ENCODE measurements at places on chromosomes 5 and 9.
A peak's percentile ranks its signal among the peaks of the same experiment; 100 is the strongest.

GRCh38 chr5:64505769-64506566 lies at the start of gene RGS7BP:
RGS7BP (plus strand) TSS chr5:64506015; CDS start chr5:64506625, 610 bp downstream.
- DNase-seq: no peak

DNA sequence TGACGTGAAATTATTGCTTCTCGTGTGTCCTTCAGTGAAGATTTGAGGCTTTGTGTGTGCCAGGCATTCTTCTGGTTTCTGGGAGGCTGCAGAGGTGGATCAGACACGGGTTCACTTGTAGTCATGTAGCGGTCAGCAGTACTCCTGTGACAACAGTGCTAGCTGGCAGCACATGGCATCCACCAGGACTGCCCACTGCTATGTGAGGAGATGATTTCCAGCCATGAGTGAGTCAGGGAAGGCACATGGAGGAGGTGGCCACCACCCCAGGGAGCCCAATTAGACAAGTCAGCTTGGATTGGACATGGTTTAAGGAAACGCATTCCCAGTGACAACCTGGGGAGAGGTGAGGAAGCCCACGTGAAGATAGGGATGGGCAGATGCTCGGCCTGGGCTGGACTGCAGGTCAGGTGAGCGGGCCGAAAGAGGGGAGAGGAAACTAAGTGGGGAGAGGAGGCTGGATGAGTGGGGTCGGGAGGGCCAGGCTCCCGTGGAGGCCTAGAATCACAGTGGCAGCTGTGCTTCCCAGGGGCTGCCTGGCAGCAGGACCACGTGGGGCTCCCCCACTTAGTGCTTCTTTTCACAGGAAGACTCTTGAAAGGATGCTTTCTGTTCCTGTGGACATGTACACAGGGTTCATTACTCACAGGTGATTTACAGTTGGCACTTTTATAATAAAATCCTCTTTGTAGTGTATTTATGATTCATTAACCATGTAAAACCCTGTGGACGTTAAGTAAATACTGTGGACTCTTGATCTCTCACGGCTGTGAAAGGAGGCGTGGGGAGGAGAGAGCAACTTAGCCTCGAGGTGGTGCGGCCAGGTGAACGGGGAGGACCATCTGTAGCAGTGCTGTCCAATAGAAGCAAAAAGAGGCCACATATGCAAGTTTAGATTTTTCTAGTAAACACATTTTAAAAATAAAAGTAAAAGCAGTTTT lies 80.0 kb upstream of the OTULINL start:
- no peak for DNase-seq

GRCh38 chr9:127761061-127761460 lies 17.4 kb downstream of the SH2D3C start:
- no peak for DNase-seq

GRCh38 chr9:34551751-34552605 lies 29.2 kb upstream of the ENHO start:
- no peak for DNase-seq

- no peak for DNase-seq
Measured at GRCh38 chr5:113118765-113119164, 142.2 kb downstream of the DCP2 start.

GRCh38 chr9:38012767-38013450 lies 56.1 kb downstream of the SHB start:
- no peak for DNase-seq

- DNase-seq: no peak
Measured at GRCh38 chr9:123866497-123866896, 63.4 kb downstream of the DENND1A start.

GRCh38 chr5:54206580-54207229 lies 103.7 kb downstream of the ARL15 start:
- no peak for DNase-seq

DNA sequence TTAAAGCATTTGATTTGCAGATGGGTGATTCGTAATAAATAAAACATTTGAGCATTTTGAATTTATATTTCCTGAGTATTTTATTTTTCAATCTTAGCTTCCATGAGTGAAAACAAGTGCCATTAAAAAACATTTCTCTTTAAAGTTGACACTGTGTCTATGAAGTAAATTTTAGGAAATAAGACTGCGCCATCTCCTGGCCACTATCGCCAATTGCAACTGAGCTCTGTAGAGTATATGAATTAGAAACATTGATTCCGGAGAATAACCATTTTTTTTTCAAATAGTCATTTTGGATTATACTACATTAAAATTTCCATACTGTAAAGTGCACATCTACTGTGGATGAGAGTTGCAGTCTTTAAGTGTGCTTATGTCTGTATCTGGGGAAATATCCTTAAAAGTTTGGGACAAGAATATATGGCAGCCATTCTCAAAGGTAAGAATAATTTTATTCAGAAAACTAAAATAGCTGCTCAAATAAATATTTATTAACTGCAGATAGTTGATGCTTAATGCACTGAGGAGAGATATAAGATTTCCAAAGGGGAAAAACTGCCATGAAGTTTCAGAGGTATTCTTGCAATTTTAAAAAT lies 5.9 kb downstream of the DMRTA1 start:
- peak; percentile 20 for DNase-seq

DNA sequence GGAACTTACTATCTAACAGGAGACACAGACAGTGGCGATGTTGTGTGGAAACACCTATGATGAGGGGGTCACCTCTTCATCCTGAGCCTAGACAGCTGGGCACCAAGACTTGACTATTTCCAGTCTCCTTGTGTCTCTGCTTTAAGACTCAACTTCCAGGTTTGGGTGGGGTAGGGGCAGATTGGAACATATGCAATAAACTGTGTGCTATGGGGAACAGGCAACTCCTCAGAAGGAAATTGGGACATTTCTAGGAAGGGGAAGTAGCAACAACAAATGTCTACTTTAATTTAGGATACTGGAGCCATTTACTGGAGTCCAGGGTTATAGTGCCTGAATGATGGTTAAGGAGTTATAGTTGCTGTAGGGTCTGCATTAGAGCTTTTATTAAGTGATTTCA lies 57.3 kb downstream of the FGF18 start:
- DNase-seq: no peak

DNA sequence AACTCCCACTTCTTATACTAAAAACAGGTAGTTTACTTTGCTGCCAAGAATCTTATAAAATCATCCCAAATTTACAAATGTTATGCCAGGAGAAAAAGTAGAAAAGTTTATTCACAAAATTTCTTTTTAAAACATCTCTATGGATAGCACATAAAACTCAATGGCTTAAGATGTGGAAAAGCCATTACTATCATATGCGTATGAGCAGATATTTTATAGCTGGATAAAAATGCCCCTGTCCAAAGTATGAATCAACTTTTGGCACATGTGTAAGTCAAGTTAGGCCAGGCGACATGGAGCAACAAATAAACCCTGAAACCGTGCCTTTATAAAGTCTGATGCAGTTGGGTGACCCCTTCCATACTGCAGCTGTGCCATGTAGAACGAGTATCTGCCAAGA lies 38.6 kb upstream of the FBP1 start:
- no peak for DNase-seq

GRCh38 chr9:129619787-129620668 lies 873 bp downstream of the C9orf50 start:
- no peak for DNase-seq

Data from CD4-positive, alpha-beta T cell (primary cell).